ENCODE measurements at places on chromosomes 13 and 19.

GRCh38 chr19:57830071-57830602 is at the start of gene ZNF587B:
ZNF587B (plus strand) TSS chr19:57830299; CDS start chr19:57830529, 230 bp downstream.
- DNase-seq = no peak

DNA sequence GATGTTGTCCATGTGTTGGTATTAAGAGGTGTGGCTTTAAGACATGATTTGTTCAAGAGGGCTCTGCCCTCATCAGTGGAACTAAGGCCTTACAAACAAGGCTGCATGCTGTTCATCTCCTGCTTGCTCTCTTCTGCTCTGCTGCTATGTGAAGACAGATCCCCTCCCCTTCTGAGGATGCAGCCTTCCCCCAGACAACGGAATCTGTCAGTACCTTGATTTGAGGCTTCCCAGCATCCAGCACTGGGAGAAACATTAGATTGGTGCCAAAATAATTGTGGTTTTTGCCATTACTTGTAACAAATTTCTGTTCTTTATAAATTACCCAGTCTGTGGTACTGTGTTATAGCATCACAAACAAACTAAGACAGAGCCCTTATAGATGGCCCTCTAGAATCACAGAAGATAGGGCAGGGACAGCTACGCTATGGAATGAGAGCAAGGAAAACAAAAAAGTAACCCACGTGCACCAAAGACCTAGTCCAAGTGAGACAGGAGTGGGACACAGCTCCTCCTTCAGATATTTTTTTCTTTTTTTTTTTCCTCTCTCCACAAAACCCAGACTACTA is 151.5 kb upstream of the RXFP2 start:
- no peak for DNase-seq

DNA sequence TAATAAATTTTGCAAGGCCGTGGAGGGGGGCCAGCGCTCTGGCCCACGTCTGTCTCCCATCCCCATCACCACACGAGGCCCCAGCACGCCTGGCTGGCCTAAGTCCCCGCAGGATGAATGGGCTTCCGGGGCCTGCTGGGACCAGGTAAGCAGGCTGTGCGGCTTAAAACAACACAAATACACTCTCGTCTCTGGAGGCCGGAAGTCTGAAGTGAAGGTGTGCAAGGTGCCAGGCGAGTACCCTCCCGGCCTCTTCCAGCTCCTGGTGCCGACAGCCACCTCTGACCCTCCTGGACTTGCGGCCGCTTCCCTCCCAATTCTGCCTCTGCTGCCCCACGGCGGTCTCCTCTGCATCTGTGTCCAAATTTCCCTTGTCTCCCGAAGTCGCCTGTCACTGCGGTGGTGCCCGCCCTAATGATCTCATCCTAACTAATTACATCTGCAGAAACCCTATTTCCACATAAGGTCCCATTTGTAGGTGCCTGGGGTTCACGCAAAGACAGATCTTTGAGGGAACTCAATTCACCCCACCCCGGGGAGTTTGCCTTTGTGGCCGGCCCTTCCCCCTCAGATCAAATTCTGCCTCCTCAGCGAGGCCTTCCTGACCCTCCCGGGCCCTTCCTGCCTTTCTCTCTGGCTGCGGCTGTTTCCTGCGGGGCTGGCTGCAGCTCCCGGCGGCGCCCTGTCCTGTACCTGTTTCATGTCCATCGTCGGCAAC is 8.1 kb upstream of the PTBP1 start:
- DNase-seq = no peak

DNA sequence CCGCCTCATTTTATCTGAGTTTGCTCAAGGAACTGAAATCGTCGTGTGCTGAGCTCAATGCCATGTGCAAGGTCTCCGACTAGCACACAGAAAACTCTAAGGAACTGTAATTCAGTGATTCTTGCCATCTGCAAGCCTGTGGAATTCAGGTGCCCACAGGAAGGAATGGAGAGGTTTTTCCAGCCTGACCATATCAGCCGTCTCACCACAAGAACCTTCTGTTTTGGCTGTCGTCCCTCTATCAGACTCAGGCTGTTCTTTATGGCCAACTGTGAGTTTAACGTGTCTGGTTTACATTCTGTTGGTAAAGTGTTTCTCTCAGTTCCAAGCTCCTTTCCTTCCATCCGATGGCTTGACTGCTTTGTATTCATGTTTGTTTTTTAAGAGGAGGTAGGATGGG is 293.5 kb downstream of the SPRY2 start:
- no peak for DNase-seq

GRCh38 chr13:113919761-113920559 is 53.9 kb downstream of the C13orf46 start:
- DNase-seq = no peak

DNA sequence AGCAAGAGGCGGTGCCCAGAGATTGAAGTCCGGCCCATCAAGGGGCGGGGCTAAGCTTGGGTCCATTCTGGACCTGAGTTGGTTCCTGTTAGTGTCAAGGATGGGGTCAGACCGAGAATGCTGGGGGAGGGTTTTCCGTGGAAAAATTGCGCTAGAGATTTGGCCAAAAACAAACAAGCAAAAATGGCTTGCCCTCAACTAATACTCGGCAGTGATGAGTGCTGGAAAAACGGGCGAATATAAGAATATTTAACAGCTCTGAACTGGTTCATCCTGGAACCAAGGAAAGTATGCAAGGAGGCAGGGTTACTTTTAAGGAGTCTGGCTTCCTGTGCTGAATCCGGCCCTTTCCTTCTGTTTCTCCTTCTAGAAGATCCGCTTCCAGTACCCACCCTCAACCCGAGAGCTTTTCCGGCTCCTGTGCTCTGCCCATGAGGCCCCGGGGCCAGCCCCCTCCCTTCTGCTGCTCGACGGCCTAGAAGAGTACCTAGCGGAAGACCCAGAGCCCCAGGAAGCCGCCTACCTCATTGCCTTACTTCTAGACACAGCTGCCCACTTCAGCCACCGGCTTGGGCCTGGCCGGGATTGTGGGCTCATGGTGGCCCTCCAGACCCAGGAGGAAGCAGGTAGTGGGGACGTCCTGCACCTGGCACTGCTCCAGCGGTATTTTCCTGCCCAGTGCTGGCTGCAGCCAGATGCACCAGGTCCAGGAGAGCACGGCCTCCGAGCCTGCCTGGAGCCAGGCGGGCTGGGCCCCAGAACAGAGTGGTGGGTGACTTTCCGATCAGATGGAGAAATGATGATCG is 880 bp downstream of the SWSAP1 start:
- peak; percentile 35 for DNase-seq

GRCh38 chr13:68292601-68293000 is 1062.5 kb upstream of the PCDH9 start:
- no peak for DNase-seq

DNA sequence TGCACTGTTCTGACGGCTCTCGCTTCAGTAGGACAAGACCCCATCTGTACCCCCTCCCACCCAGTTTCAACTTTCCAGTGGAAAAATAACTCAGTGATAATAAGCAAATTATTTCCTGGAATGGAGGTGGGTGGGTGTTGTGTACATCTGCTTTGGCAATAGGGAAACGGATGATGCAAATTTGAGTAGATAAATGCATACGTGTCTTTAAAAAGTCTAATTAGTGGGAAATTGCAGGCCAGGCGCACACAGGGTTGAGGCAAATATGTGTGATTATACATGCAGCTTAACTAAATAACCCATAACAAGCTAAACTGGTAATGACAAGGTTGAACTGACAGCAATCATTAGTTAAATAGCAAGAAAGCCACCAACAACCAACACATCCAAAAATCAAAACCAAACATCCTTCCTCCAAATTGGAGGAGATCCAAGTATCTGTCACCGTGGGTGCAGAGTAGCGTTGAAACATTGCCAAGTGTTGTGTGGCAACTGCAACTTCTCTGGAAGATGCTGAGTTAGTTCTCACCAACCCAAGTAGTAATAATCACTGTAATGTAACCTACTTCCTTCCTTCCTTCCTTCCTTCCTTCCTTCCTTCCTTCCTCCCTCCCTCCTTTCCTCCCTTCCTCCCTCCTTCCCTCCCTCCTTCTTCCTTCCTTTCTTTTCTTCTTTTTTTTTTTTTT is 54.6 kb downstream of the TRPM4 start:
- DNase-seq = no peak

DNA sequence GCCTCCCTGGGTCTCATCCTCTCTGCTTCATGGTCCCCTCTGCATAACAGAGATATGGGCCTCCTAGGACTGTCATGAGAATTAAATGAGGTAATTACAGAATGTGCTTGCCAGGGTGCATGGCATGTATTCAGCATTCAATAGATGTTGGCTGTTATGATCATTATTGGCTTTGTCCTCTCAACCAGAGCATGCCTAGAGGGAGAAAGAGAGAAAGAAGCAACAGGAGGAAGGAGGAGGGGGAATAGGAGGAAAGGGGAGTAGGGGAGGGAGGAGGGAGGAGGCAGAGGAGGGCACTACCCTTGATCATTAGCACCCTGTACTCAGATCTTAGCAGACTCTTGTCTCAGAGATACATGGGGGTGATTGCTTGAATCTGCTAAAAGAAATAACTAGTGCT is 41.0 kb upstream of the SIAH3 start:
- no peak for DNase-seq

DNA sequence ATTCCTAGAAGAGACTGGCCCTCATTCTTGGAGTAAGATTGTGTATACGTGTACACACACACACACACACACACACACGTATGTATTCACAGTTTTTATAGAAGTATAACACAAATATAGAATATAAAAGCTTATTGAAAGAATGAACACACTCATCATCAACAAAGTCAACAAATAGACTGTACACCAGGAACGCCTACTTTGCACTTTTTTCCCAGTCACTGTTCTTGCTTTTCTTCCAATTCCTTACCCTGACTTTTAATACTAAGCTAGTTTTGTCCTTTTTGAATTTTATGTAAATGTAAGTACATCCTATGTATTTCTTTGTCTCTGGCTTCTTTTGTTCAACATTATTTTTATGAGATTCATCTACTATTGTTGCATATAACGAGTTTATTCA is 264.5 kb downstream of the MAB21L1 start:
- no peak for DNase-seq

- no peak for DNase-seq
Observed at GRCh38 chr19:18366021-18366435, 19.9 kb upstream of the GDF15 start.

GRCh38 chr13:102700088-102701031 is 5.5 kb upstream of the METTL21C start:
- DNase-seq = no peak

- no peak for DNase-seq
Observed at GRCh38 chr19:40240332-40240731, 13.8 kb upstream of the CCNP start.

DNA sequence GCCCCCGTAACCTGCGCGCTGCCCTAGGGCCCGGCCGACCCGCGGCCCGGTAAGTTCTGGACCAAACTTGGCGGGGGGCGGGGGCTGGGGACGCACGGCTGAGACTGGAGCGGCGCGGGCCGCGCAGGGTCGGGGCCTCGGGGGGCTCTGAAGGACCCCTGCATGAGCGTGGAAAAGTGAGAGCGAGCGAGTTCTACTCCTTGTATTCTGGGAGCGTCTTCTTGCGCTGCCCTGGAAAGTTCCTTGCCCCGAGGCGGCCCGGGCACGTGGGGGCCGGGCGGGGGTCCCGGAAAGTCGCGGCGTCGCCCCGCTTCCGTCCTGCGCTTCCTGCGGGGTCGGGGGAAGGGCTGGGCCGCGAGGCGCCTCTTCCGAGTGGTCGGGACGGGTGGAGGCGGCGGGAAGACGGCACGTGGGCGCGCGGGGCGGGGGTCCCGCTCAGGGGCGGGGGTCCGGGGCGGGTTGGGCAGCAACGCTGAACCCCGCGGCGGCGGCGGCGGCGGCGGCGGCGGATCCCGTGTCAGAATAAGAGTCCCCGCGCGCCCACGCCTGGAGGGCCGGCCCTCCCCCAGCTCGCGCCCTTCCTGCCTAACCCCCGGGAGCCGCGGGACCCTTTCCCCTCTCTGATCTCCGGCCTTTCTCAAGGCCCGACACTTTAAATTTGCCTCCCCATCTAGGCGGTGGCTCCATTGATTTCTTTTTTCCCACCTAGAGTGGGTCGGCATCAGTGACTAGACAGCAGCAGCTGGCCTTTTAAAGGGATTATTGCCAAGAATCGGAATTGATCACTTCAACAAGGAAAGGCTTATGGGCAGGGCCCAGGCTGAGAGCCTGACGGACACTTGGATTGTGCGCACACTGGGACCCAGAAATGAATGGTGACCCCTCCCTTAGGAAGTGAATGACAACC is 749 bp downstream of the GATAD2A start:
- peak; percentile 23 for DNase-seq

DNA sequence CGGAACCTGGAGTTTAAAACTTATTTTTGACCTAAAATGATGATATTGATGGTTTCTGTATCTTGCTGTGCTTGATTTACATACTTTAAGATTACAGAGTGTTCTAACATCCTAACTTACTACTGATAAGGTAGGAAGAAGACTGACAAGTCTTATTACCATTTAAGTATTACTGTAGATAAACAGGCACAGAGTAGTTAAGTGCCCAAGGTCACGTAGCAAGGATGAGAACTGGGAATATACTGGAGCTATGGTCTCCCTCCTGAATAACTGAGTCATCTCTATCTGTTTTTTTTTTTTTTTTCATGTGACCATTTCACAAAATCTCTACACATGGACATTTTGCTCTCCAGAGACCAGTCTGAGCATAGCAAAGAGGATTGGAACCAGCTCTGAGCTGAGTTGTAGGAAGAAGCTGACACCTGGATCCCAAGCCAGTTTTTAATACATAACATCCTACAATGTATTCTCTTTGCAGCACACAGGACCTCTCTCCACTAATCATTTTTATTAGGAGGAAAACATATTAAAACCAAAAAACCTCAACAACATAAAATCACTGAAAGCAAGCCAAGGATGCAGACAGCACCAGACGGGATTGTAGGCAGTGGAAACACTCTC is 173.5 kb downstream of the DNAJC15 start:
- no peak for DNase-seq

- DNase-seq = no peak
Observed at GRCh38 chr13:20461860-20462532, 63.7 kb downstream of the CRYL1 start.

DNA sequence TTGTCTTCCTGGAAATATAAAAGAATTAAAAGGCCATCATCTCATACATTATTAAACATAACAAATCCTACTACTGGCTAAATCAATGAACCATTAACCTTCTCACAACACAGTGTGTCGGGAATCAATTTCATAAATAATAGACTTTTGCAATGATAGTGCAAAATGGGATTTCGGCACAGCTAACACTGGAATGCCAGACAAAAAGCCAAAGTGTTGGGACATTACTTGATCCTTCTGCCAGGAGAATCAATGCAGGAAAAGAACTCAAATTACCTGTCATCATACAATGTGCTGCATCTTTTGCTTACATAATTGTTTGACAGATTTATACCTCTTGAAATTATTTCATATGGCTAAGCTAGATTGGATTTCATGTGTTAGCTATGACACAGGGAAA is 334.3 kb downstream of the MTUS2 start:
- DNase-seq = no peak

DNA sequence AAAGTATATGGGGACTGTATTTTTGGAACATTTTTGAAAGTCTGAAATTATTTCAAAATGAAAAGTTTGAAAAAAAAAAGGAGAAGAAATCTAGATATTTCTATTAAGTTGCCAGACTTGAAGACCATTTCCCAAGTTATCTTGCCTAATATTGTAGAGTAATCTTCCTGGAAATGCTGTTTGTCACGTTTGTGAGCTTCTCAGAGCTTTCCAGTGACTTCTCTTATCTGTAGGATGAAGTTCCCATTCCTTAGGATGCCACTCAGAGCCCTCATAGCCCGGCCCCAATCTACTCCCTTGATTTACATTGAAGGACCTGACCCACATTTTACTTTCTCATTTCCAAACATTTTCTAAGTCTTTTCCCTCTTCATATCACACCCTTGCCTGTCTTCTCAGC is 23.6 kb downstream of the CEACAM8 start:
- no peak for DNase-seq

GRCh38 chr13:84430446-84430845 is 548.2 kb upstream of the SLITRK1 start:
- no peak for DNase-seq

GRCh38 chr13:63542770-63543169 is 2127.1 kb upstream of the PCDH20 start:
- DNase-seq = no peak

Measured in stimulated activated CD8-positive, alpha-beta memory T cell treated with anti-CD3 and anti-CD28 coated beads, Interleukin-2, amount 100 ng/mL, for 1 hour (primary cell).